ENCODE measurements at places on chromosomes 5 and 9.

GRCh38 chr5:104241046-104241445 is 678.5 kb upstream of the NUDT12 start:
- no peak for DNase-seq

- DNase-seq = no peak
Observed at GRCh38 chr9:137027369-137028262, at the start of gene ABCA2. ABCA2 (minus strand) TSS chr9:137028237; CDS start chr9:137028140, 97 bp downstream.

GRCh38 chr5:11918463-11919045 is 14.3 kb upstream of the CTNND2 start:
- no peak for DNase-seq

DNA sequence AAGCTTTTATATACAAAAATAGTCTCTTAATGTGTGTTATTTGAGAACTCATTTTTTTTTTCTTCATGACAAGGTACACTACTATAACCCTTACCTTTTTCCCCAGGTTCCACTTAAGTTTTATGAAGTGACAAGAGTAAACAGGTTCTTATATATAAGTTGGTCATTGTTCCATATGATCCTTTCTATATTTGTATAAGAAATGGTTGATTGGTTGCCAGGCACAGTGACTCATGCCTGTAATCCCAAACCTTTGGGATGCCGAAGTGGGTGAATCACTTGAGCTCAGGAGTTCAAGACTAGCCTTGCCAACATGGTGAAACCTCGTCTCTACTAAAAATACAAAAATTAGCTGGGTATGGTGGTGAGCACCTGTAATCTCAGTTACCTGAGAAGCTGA is 108.3 kb downstream of the PCSK1 start:
- DNase-seq = no peak

All from NCI-H526 treated with DMSO at 0.1 percent for 48 hours (cell line).